GF-D8 (cell line): ENCODE measurements at places on chromosomes 12 and 14.

DNA sequence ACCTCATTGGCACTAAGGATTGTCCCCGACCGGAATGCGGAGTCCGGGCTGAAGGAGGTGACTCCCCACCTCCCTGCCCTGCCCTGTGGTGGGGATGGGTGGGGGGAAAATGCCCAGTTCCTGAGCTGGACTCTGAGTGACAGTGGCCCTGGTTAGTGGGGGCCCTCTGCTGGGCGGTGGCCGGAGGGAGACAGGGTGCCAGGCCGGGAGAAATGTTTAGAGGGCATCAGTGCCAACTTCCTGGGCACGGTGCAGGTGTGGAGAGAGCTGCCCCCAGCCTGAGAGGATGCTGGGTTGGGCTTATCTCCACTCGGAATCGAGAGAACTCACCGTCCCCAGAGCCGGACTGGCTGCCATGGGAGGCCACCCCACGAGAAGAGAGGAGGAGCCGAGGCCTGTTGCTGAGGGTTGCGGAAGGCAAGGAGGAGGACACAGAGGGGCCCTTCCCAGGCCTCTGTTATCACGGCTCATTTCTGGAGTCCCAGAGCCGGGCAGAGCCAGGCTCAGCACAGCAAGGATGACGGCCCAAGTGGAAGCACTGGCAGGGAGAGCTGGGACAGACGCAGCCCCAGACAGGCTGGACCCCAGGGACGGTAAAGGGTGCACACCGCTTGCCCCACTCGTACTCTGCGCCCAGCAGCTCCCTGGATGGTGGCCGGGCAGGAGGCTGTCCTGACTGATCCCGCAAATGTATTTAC, 156.7 kb downstream of the KIF26A start:
- no peak for DNase-seq

DNA sequence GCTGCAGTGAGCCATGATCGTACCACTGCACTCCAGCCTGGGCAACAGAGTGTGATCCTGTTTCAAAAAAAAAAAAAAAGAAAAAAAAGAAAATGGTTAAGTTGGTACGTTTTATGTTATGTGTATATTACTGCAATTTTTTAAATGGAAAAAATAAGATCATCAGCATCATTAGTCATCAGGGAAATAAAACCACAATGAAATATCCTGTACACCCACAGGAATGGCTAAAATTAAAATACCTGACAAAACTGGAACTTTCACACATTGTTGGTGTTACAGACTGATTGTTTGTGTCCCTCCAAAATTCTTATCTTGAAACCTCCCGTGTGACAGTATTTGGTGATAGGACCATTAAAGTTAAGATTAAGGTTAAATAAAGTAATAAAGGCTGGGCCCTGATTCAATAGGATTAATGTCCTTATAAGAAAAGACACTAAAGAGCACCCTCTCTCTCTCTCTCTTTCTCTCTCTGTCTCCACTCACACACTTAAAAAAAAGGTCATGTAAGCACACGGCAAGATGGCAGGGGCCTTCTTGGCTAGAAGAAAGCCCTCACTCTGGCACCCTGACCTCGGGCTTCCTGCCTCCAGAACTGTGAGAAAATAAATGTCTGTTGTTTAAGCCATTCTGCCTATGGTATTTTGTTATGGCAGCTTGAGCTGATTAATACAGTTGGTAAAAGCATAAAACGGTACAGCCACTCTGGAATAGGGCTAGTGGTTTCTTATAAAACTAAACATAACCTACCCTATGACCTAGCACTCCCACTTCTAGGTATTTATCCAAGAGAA, 48.3 kb upstream of the ZFP36L1 start:
- no peak for DNase-seq

DNA sequence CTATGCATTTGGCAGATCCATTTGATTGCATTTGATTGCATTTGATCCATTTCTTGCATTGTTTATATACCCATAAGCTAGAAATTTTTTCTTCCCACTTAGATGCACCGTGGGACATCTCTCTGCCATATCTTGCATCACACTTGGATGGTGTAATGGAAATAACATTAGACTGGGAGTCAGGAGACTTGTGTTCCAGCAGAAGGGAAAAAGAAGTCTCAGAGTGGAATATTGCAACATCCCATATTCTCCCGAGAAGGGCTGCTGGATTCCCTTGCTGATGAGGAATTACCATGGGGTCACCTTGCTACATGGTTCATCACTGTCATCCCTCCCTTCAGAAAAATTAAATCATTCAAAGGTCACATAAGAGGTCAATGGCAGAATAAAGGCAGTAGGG, 78.1 kb downstream of the KSR2 start:
- no peak for DNase-seq

DNA sequence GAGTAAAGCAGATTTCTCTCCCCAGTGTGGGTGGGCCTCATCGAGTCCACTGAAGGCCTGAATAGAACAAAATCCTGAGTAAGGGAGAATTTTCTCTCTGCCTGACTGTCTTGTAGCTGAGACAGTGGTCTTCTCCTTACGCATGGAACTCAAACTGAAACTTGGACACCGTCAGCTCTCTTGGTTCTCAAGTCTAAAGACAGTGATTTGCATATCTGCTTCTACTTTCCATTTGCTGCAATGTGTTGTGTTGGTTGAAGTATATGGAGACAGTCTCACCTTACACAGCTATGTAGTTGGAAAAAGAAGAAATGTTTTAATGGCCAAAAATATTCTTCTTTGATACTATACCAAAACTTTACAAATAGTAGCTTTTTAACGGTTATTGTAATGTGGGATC, 160.2 kb upstream of the LMNTD1 start:
- no peak for DNase-seq

DNA sequence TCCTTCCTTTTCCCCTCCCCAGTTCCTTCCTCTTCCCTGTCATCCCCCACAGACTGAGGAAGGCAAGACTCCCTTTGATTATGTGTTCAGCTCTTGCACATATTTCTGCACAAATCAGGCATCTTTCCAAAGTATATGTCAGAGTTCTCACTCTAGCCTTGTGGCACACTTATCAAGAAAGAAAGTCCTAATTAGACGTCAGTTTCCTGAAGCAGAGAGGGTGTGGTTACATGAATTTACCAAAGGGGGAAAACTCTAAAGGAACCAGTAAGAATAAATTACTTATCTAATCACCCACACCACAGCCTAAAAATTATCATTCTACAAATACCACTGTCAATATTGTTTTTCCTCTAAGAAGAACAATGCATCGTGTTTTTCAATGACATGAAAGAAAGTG, 120.7 kb upstream of the GRIP1 start:
- no peak for DNase-seq

- DNase-seq = no peak
These were observed 33.1 kb downstream of the CMKLR1 start for GRCh38 chr12:108305991-108306501.

GRCh38 chr12:25574761-25575160, 21.7 kb upstream of the LMNTD1 start:
- no peak for DNase-seq

- no peak for DNase-seq
These were observed 274.7 kb downstream of the SLC6A15 start for GRCh38 chr12:84637926-84638325.

DNA sequence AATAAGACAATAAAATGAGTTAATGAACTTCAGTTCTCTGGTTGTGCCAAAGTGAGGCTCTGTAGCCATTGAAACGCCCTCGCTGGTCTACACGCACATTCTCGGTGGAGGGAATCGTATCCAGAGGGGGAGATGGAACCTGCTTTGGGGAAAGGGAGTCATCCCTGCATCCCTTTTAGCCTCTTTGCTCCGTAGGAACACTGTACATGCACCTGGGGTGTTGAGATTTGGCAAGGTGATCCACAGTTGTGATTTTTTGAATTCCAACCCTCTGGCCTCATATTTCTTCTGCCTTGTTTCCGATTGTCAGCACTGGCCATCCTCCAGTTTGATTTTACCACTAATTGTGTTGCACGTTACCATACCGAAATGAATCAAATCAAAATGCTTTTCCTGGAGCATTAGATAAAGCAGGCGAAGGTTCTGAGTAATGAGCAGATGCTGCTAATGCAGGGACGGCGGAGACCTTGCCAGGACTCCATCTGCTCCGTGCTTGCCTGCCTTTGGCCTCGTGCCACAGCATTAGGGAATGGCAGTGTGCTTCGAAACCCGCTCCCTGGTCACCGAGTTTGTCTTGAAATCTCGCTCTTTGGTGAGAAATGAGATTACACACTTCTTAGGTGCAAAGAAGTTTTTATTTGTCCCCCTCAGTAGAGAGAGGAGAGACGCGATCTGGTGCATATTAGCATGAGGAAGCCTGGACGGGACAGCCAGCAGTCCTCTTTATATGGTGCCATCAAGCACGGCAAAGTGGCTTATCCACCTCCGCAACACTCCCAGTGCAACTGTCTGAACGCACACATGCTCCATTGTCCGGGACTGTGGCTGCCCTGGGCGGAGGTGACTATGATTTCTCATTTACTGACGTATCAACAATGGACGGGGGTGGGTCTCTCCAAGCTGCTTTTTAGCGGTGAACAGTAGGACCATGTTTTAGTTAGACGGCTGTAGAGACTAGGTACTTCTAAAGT, 59.1 kb downstream of the FBXW8 start:
- no peak for DNase-seq

DNA sequence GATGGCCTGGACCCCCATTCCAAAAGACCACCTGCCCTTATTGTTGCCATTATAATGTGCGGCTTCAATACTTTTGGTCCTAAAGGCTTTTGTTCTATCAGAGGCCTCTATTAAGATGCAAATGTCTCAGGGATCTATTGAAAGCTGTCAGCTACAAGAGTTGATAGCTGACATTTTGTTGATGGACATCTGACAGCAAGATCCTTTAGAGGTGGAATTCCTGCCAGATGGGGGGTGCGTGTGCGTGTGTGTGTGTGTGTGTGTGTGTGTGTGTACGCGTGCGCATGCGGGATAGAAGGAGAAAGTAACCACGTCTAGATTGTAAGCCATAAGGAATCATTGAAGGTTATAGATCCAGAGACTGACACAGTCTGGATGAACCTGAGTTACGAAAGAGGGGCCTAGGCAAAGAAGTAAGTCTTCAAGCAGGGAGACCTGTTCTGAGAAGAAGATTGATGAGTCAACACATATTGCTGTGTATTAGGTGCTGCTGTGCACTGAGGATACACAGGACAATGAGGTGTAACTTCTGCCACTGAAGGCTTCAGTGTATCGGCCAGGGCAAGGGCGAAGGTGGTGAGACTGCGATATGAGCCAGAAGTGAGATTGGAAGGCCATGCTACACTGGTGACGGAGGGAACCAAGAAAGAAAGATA, 89.2 kb downstream of the PRMT8 start:
- no peak for DNase-seq

DNA sequence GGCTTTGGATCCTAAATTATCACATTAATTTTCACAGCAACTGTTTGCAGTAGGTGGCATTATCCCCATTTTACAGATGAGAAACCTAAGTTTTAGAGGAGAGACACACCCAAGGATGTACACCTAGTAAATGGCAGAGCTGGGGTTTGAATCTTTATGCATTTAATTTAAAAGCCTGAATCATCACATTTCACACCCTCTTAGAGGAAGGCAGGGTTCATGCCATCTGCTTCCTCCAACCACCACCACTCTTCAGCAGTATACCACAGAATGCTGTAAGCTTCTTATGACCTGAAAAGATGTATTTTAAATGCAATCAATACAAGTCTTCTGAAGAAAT, 90.3 kb downstream of the CRADD start:
- no peak for DNase-seq

GRCh38 chr12:103673487-103673886, 86.4 kb downstream of the STAB2 start:
- DNase-seq = no peak

DNA sequence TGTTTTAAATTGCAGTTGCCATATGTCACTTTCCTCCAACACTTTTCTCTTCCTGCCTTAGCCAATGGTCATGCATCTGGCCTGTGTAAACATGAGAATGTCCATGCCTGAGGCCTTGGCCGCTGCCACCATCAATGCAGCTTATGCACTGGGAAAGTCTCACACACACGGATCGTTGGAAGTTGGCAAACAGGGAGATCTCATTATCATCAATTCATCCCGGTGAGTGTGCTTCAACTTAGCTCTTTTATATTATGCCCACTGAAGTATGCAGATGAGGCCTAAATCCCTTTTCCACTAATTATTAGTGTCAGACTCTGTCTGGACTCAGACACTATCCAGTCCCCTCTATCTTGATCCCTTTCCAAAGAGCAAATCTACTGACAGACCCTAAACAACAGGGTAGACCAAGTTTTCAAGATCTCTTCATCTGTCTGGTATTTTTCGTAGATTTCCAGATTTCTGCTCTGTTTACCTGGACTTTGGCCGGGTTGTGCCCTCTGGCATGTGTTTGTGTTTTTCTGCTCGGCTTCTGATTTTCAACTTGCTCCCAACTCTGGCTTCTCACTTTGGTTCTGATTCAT, 23.2 kb downstream of the AMDHD1 start:
- no peak for DNase-seq

- no peak for DNase-seq
These were observed 3.0 kb upstream of the METTL17 start for GRCh38 chr14:20986811-20987210.
